NCI-H2081 (cell line): ENCODE measurements at places on chromosomes 4 and X.

- no peak for DNase-seq
Observed at GRCh38 chr4:160009656-160010493, 907.0 kb downstream of the RAPGEF2 start.

DNA sequence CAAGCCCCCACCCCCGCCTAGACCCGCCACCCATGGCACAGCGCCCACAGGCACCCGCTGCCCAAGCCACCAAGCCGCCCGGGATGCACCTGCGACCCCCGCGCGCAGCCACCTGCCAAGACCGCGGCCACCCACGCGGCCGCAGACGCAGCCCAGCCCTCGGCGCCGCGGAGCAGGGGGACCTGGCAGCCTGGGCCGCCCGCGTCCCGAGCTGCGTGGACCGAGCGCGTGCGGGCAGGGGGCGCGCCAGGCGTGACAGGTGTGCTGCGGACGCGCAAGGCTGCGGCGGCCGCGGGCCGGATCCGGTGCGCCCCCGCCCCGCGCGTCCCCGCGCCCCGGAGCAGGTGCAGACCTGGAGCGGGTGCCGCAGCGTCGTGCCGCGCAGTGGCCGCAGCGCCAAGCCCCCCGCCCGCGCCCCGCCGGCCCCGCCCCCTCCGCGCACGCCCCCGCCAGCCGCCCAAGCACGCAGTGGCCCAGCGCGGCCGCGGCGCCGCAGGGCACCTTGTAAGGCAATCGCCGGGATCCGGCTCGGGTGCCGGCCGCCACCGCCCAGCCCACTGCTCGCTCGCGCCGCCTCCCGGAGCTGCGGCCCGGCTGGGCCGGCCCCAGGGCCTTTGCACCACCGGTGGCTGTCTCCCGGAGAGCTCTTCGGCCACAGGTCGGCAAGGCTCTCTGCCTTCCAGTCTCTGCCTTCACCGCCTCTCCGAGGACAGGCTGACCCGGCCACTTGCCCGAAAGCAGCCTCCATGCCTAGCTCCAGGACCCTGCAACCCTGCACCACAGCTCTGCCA is at the start of gene PNCK:
Gene PNCK (minus strand): TSS at position 386 of the 791 bp plus-strand sequence. CDS start 737 bp downstream, outside the sequence.
- DNase-seq = no peak

- DNase-seq = no peak
Observed at GRCh38 chr4:177093964-177094363, 215.7 kb upstream of the NEIL3 start.

DNA sequence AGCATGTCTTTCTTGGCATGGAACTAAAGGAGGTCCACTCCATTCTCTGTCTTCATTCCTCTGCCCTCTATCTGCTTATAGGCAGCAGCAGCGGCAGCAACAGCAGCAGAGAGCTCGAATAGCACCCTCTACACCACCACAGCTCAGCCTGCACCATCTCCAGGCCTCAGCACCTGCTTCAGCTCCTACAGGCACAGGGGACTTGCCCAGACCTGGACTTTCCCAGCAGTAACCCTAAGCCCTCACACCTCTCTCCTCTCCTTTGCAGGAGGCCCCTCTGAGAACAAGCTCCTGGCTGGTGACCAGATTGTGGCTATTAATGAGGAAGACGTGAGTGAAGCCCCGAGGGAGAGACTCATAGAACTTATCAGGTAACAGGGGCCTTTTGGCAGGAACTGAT is 80.7 kb downstream of the FRMPD3 start:
- DNase-seq = no peak

GRCh38 chr4:141038428-141038827 is 94.8 kb downstream of the RNF150 start:
- no peak for DNase-seq
